ENCODE measurements at places on chromosomes 7 and 10. TPM values are rescaled to one million over a fixed set of nuclear protein-coding genes. Genes with fewer than 3 reads are reported as not detected.

FEZF1 gene
- total RNA-seq, result not detected

DNA2 gene
- total RNA-seq, result 5.6 TPM

HOXA11 gene
- total RNA-seq, result not detected

CNTNAP2 gene
- total RNA-seq, result 7.4 TPM

HELLS gene
- total RNA-seq, result 27.4 TPM

FAM13C gene
- total RNA-seq, result not detected

WEE2 gene
- not detected for total RNA-seq

- no peak overlapping the region for H3K27ac ChIP-seq
- no peak for DNase-seq
- H3K4me1 ChIP-seq, result no peaks in the 10 kb centered on the region
- H3K27me3 ChIP-seq, result no peaks in the 10 kb centered on the region
- H3K36me3 ChIP-seq, result no peaks in the 10 kb centered on the region
Measured at GRCh38 chr7:101664436-101664835, 35.3 kb upstream of the MYL10 start.

DNA sequence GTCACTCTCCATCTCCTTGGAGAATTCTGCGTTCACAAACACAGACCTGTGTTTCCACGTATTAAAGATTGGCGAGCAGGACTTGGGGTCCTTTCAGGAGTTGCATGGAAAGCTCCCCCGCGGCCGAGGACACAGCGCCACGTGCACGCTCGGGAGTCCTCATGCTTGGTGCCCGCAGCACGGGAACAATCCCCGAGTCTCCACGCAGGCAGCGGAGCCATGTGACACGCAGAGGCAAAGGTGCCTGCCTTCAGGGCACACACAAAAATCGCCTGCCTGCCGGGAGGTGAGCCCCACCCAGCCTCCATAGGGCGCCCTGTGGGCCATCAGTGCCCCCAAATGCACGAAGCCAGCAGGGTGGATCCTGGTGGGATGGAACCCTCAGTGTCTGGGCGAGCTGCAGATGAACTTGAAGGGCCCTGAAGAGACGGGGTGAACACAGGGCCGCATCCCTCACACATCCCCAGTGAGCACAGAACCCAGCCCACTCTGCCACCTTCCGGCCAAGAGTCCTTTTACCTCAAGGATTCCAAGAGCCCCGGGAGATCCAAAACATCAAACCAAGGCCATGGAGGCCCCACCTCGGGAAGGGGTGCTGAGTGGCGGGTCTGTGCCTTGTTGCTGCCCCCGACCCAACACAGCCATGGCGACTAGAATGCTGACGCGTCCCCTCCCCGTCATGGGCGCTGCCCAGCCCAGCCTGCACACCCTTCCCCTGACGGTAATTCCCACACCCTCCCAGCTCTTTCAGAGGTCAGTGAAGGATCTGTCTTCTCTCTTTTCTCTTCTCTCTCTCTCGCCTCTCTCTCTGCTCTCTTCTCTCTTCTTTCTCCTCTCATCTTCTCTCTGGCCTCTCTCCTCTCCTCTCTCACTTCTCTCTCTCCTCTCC, 55.9 kb downstream of the CFAP46 start:
- H3K36me3 ChIP-seq, result no peaks in the 10 kb centered on the region
- peaks cover 6% of the 10 kb centered on the region for H3K27me3 ChIP-seq
- no peaks in the 10 kb centered on the region for H3K4me1 ChIP-seq
- H3K27ac ChIP-seq, result no peak overlapping the region
- no peak for DNase-seq

DNA sequence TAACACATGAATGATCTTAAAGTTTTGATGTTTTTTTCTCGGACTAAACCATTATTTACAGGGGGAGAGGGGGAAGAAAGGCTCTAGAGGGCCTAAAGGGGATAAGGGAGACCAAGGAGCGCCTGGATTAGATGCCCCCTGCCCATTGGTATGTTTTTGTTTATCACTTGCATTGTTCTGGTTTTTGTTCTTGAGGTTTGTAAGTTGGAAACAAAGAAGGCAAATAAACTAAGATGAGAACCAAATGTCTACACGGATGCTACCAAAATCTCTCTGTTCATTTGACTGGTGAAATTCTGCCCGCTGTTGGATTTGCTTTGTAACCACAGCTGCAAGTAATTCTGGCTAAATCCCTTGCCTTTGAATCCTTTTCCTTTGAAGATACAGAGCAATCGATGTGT, 99.8 kb upstream of the MACROH2A2 start:
- H3K27me3 ChIP-seq, result no peaks in the 10 kb centered on the region
- H3K36me3 ChIP-seq, result no peaks in the 10 kb centered on the region
- no peak overlapping the region for H3K27ac ChIP-seq
- no peak for DNase-seq
- H3K4me1 ChIP-seq, result no peaks in the 10 kb centered on the region

- H3K4me3 ChIP-seq, result no peak overlapping the region
- no peak overlapping the region for H3K27ac ChIP-seq
Measured at GRCh38 chr10:103685880-103686669, 169.3 kb downstream of the SH3PXD2A start.

GRCh38 chr7:50723173-50723572, 59.5 kb downstream of the GRB10 start:
- no peak overlapping the region for H3K4me3 ChIP-seq
- H3K36me3 ChIP-seq, result no peaks in the 10 kb centered on the region
- no peak for DNase-seq

DNA sequence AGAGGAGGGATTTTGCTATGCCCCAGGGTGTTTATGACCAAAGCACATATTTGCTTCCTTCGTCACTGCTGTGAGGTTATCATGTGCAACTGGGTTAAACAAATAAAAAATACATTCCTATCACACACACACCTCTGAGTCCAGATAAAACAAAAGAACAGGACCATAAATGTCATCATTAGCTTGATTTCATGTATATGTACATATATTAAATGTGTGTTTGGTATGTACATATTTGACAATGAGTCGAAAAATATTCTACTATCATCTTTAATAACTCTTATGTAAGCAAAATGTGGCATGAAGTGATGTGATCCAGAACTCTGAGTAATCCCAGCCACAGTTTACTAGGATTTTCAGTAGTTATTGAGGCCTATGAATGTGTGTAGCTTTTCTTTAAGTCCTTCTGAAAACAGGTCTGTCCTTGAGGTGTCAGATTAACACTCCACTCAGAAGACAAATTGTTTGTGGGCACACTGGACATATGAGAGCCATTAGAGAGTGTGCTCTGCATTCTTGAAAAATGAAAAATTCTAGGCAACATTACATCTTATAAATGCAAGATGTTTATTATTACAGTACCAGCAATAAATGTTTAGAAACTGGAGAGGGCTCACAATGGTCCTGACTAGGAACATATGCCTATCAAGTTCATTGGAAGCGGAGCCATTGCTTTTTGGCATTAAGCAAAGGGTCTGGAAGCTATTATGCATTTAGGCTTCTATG, 335.1 kb upstream of the SEMA3A start:
- no peaks in the 10 kb centered on the region for H3K36me3 ChIP-seq
- H3K4me1 ChIP-seq, result no peaks in the 10 kb centered on the region
- H3K27me3 ChIP-seq, result no peaks in the 10 kb centered on the region
- no peak overlapping the region for H3K27ac ChIP-seq

DNA sequence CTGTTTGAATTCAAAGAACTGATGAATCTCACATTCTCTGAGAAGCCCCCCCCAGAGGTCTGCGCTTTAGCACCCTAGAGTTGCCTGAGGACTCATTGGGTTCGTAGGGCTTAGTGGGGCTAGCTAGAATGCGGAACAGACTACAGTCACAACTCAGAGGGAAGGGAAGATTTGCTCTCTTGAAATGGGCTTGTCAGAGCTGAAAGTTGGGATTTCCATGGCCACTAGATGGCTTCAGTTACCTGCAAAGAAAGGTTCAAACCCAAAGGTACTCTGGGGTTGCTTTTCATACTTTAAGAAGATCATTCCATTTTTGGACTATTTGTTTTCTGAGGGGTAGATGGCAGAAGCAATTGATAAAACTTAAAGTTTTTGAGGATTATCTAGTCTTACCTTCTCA, 205.0 kb downstream of the BBS9 start:
- H3K27me3 ChIP-seq, result no peaks in the 10 kb centered on the region
- no peak overlapping the region for H3K27ac ChIP-seq
- H3K4me3 ChIP-seq, result no peak overlapping the region

GRCh38 chr10:132417957-132418441, 21.0 kb downstream of the PWWP2B start:
- no peaks in the 10 kb centered on the region for H3K36me3 ChIP-seq
- peak; percentile 87 for DNase-seq
- H3K27ac ChIP-seq, result peak overlapping the region; percentile 99
- peaks cover 75% of the 10 kb centered on the region for H3K4me1 ChIP-seq
- H3K27me3 ChIP-seq, result no peaks in the 10 kb centered on the region

DNA sequence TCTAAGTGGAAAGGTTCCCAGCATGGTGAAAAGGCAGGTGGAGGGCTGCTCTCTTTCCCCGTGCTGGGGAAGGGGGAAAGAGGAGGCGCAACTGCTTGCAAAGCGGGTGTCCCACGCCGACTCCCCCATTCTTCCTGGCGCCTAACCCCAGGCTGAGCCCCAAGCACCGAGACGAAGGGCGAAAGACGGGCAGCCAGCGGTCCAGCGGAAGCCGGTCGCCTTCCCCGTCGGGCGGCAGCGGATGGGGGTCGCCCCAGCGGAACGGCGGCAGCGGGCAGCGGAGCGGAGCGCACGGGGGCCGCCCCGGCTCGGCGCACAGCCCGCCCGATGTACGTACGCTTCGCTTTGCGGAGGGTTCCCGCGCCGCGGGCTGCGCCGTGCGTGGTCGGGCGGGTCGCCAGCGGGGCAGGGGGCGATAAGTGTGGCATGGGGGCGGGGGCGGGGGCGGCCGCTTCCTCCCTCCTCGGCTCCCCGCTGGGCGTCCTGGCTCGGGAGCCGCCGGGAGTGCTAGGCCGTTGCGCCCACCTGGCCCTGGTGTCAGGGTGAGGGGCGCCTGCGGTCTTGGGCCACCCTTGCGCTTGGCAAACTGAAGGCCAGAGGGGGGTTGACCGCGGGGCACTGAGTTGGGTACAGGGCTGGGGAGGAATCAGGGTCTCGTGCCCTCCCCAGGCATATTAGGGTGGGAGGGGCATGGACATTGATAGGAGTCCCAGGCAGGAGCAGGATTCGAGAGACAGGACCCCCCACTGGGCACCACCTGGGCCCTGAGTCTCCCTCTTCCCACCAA, 35.2 kb upstream of the HSPB1 start:
- DNase-seq, result peak; percentile 42
- no peaks in the 10 kb centered on the region for H3K36me3 ChIP-seq
- peaks cover 10% of the 10 kb centered on the region for H3K4me1 ChIP-seq

DNA sequence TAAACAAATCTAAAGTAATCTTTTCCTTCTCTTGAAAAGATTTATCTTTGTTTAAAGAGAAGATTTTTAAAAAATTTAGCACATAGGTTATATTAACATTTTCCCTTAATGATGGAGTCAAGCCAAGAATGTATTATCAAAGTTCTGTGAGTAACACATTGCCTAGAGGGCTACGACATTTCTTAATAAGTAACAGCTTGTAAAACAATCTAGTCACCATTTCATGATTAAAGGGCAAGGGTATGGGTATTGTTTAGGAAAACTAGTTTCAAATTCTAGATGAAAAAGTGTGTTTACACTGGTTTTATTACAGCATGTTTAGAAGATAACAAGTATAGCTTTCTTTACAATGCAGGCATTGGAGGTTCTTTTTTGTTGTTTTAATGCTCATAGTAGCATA, 28.6 kb upstream of the LAMB4 start:
- no peaks in the 10 kb centered on the region for H3K36me3 ChIP-seq
- H3K4me3 ChIP-seq, result no peak overlapping the region
- DNase-seq, result no peak
- peaks cover 12% of the 10 kb centered on the region for H3K27me3 ChIP-seq
- no peaks in the 10 kb centered on the region for H3K4me1 ChIP-seq

DNA sequence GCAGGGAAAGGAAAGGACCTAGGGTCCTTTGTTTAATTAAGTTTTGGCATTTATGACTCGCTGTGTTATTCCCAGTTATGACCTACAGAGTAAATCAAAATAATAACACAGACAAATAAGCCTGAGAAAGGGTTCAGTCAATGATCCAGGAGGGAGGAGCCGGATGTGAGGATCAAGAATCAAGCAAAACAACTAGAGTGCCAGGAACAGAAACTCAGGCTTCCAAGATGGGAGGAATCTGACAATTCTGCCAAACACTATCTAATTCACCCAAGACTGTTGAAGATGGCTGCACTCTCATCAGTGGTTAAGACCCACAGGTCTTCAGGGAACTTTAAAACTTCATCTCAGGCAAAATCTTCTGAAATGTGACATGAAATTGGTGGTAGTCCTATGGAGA, 50.3 kb upstream of the PIP4K2A start:
- H3K27ac ChIP-seq, result no peak overlapping the region
- H3K4me1 ChIP-seq, result peaks cover 38% of the 10 kb centered on the region
- no peaks in the 10 kb centered on the region for H3K27me3 ChIP-seq
- no peaks in the 10 kb centered on the region for H3K36me3 ChIP-seq

DNA sequence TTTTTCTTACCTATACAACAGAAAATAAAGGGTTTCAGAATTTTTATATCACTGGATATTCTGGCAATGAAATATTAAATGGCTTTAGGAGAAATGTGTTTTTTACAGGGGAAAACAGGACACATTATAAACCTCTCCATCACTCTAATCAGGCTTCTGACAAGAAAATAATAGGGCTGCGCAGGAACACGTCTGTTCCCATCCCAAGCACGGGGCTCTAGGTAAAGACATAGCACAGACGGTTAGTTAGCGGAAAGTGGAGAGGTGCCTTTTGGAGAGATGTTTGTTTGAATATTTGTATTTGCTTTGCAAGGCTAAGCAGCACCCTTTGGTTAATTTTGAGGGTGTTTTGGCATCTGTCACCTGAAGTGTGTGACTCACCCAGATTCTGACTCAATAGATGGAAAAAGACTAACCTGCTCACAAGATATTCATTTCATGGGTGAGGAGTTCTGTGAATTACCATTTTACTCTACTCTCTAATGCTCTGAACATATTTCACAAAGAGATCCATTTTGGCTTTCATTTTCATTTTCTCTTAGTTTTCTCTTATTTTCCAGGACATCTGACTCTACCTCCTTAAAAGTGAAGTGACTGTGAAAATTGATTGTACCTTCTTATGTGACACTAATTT, 174.5 kb upstream of the AKR1E2 start:
- no peaks in the 10 kb centered on the region for H3K27me3 ChIP-seq
- no peak for DNase-seq
- no peaks in the 10 kb centered on the region for H3K36me3 ChIP-seq
- no peaks in the 10 kb centered on the region for H3K4me1 ChIP-seq

DNA sequence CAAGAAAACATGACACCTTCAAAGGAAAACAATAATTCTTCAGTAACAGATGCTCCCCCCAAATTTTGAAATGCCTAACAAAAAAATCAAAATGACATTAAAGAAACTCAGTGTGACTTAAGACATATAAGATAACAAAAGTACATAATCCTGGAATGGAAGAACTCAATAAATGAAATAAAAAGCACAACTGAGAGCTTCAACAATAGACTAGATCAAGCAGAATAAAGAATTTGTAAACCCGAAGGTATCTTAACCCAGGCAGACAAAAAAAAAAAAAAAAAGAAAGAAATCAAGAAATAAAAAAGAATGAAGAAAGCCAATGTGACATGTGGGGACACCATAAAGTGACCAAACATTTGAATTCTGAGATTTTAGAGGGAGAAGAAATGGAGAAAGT, 27.7 kb upstream of the LRRD1 start:
- DNase-seq, result no peak
- no peaks in the 10 kb centered on the region for H3K27me3 ChIP-seq
- H3K36me3 ChIP-seq, result peaks cover 7% of the 10 kb centered on the region
- H3K4me1 ChIP-seq, result no peaks in the 10 kb centered on the region

GRCh38 chr7:88758381-88759229, 895 bp upstream of the ZNF804B start:
- peaks cover 11% of the 10 kb centered on the region for H3K27me3 ChIP-seq
- H3K4me3 ChIP-seq, result no peak overlapping the region
- DNase-seq, result no peak
- H3K4me1 ChIP-seq, result no peaks in the 10 kb centered on the region
- H3K36me3 ChIP-seq, result no peaks in the 10 kb centered on the region
